Breast epithelium (tissue), 4 donors: ENCODE measurements at places on chromosomes 16 and 17. TPM values are rescaled to one million over a fixed set of nuclear protein-coding genes. Genes with fewer than 3 reads are reported as not detected.

DNA sequence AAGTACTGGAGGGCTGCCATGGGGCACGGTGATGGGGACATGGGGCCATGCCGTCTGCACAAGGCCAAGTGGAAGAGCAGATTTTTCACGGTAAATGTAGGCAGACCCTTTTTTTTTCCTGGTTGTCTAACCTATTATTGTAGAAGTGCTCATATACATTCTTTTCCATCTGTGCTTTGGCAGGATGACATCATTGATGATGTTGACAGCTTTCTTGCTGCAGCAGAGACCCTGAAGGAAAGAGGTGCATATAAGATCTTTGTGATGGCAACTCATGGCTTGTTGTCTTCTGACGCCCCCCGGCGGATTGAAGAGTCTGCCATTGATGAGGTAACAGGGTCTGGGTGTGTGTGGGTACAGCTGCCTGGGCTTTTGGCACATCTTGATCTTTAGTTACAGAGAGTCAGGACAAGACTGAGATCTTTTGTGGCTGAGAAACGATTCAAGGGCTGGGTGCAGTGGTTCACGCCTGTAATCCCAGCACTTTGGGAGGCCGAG, 23.3 kb upstream of the SLC5A10 start:
- no peak for DNase-seq

DNA sequence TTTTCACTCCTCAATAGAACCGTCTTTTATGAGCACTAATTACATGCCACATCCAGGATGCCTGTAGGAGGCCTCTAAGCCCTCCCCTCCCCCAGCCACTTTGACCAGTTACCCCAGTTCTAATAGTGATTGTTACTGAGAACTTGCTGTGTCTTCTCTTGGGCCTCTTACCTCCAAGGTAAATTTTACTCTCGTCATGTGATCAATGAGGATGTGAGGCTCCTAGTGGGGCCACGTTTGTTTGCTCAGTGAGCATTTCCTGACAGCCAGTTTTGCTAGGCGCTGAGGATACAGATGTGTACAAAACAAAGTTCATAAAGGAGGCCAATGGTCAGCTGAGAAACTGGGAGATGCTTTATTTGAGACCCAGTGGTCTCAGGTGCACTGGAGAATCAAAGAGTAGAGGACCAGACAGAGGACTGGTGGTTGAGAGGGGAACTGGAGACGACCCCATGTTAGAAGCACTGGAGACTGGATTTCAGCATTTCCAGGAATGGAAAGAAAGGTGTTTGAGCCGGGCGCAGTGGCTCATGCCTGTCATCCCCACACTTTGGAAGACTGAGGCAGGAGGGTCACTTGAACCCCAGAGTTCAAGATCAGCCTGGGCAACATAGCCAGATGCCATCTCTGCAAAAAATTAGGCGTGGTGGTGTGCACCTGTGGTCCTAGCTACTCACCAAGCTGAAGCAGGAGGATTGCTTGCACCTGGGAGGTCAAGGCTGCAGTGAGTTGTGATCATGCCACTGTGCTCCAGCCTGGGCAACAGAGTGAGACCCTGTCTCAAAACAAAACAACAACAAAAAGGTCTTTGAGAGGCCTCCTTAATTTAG, 2.6 kb downstream of the ATP2C2 start:
- no peak for DNase-seq

- DNase-seq, result peak; percentile 70
These were observed 28.8 kb downstream of the GINS2 start for GRCh38 chr16:85659805-85660511.

The SHISA6 gene
- 3.3 TPM for total RNA-seq
